ENCODE measurements at places on chromosomes 2 and 18.

- DNase-seq, result no peak
- no peaks in the 10 kb centered on the region for H3K4me1 ChIP-seq
- H3K36me3 ChIP-seq, result no peaks in the 10 kb centered on the region
- H3K27me3 ChIP-seq, result no peaks in the 10 kb centered on the region
- H3K4me3 ChIP-seq, result no peak overlapping the region
Observed at GRCh38 chr2:59276033-59276432, 1034.9 kb upstream of the FANCL start.

GRCh38 chr18:48536516-48536915 is 2.3 kb upstream of the CTIF start:
- no peak overlapping the region for H3K27ac ChIP-seq
- no peak for DNase-seq
- no peak overlapping the region for H3K4me3 ChIP-seq

- peaks cover 52% of the 10 kb centered on the region for H3K4me1 ChIP-seq
- no peaks in the 10 kb centered on the region for H3K36me3 ChIP-seq
- H3K4me3 ChIP-seq, result no peak overlapping the region
- no peak for DNase-seq
- H3K27me3 ChIP-seq, result no peaks in the 10 kb centered on the region
Observed at GRCh38 chr2:25339211-25339674, 2.5 kb downstream of the DNMT3A start.

GRCh38 chr2:21096458-21096857 is 27.3 kb upstream of the TDRD15 start:
- no peak overlapping the region for H3K27ac ChIP-seq
- no peak for DNase-seq
- no peaks in the 10 kb centered on the region for H3K36me3 ChIP-seq

GRCh38 chr18:29188760-29189159 is 1011.8 kb upstream of the CDH2 start:
- H3K36me3 ChIP-seq, result no peaks in the 10 kb centered on the region
- H3K27ac ChIP-seq, result no peak overlapping the region
- no peaks in the 10 kb centered on the region for H3K27me3 ChIP-seq
- H3K4me1 ChIP-seq, result no peaks in the 10 kb centered on the region
- no peak overlapping the region for H3K4me3 ChIP-seq

Data from thymus (tissue), 14 donors.